Activated CD8-positive, alpha-beta memory T cell treated with anti-CD3 and anti-CD28 coated beads for 4 hours (primary cell): ENCODE measurements at places on chromosomes 5 and 9.

- no peak for DNase-seq
Observed at GRCh38 chr5:127070243-127070642, 3.1 kb downstream of the C5orf63 start.

DNA sequence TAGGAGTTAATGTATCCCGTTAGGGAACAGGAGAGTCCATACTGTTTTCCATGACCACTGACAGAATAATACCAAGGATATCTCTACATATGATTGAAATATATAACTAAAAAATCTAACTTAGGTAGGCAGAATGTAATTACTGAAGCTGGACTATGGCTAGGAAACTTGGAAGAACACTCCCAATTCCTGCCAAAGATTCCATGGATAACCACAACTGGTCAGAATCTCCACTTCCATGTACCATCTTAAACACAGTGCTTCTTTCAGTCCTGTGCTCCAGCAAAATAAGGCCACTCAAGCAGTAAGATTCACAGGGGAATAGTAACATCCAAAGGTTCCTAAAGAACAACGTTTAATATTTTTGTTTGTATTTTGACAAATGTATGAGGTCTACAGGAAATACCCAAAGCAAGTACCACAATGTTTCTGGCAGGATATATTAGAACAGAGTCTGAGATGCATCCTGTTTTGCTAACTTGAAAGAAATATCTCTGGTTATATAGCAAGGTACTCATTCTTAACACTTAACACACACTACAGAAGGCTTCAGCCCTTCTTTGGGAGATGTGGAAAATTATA, 295.0 kb downstream of the ADAMTS6 start:
- no peak for DNase-seq

- no peak for DNase-seq
Observed at GRCh38 chr5:78824831-78825281, 160.3 kb downstream of the ARSB start.

GRCh38 chr9:123713282-123713681, 216.6 kb downstream of the DENND1A start:
- DNase-seq = no peak

DNA sequence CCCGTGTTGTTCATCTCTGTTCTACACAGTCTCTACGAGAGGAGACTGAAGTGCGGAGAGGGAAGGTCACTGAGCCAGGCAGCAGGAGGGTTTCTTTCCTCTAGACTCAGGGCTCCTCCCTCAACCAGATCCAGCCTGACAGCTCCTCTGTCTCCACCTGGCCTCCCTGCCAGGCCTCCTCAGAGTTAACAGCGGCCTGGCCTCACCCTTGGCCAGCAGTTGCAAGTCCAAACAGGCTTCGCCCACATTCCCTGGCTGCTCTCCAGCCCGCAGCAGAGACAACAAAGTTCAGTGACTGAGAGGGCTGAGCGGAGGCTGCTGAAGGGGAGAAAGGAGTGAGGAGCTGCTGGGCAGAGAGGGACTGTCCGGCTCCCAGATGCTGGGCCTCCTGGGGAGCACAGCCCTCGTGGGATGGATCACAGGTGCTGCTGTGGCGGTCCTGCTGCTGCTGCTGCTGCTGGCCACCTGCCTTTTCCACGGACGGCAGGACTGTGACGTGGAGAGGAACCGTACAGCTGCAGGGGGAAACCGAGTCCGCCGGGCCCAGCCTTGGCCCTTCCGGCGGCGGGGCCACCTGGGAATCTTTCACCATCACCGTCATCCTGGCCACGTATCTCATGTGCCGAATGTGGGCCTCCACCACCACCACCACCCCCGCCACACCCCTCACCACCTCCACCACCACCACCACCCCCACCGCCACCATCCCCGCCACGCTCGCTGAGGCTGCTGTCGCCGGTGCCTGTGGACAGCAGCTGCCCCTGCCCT, at the start of gene HRCT1:
HRCT1 (plus strand) TSS at position 291 of the 768 bp plus-strand sequence; CDS start at position 377, 86 bp downstream.
- DNase-seq = no peak

GRCh38 chr9:111878946-111879345, 17.7 kb upstream of the UGCG start:
- no peak for DNase-seq

DNA sequence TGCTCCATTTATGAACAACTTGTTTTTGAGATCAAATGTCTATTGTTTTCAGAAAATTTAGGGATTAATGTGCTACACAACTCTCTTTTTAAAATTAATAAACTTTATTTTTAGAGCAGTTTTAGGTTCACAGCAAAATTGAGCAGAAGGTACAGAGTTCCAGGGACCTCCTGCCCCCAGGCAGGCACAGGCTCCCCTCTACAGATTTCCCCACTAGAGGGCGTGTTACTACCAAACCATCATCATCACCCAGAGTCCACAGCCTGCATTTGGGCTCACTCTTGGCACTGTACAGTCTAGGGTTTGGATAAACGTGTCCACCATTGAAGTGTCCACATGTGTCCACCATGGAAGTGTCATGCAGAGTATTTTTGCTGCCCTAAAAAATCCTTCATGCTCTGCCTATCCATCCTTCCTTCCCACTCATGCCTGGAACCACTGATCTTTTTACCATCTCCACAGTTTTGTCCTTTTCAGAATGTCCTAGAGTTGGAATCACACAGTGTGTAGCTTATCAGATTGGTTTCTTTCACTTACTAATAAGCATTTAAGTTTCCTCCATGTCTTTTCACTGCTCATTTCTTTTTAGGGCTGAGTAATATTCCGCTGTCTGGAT, 61.7 kb downstream of the MRPL36 start:
- no peak for DNase-seq

DNA sequence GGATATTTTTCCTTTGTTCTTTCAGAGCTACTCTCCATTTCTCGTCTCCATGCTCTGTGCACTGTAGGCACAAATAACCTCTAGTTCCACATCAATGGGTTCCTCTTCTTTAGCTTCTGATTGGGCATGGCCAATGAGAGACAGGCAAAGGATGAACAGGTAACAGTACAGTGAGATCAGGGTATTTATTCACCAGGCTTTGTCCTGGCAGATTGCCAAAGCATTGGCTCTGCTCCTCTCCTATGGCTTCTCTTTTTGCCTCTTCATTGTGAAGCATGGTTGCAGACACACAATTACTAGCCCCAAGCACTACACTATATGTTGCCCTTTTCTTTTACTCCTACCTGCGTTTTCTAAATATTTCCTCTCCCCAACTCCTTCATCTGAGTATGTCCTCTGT, 215.1 kb upstream of the ARRDC3 start:
- no peak for DNase-seq

DNA sequence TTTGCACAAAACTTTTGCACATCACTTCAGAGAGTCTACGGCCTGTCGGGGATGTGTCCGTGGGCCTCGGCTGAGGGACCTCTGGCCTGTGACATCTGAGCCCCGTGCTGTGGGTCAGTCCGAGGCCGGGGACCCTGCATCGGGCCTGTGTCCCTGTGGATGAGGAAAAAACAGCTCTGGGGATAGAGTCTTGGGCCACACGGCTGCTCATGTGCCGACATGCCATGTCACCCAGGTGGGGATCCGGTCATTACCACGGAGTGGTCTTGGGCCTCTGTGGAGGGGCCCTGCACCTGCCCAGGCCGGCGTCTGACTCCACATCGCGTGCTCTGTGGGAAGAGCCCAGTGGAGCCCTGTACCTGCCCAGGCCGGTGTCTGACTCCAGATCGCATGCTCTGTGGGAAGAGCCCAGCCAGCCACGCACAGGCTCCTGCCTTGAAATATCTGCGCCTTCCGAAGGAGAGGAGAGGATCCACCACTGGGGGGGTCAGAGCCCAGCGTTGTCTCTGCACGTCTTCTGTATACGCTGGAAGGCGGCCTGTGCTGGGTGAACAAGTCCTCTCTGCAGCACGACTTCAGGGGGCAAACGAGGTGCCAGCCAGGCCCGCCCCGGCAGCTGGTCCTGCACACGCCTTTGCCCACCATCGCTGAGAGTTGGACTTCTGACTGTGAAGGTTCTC, 27.5 kb upstream of the IRX4 start:
- DNase-seq = no peak

- DNase-seq = no peak
Observed at GRCh38 chr5:131436081-131436480, 172.2 kb downstream of the CDC42SE2 start.
